ENCODE measurements at places on chromosomes 13 and 19. TPM values are rescaled to one million over a fixed set of nuclear protein-coding genes. Genes with fewer than 3 reads are reported as not detected.

The ZNF471 gene
- 0.31 TPM for polyA plus RNA-seq

The B9D2 gene
- polyA plus RNA-seq: 22.4 TPM

The MADCAM1 gene
- 0.11 TPM for polyA plus RNA-seq

The SIGLEC12 gene
- polyA plus RNA-seq: not detected

The PTH2 gene
- polyA plus RNA-seq: not detected

The GGACT gene
- 4.4 TPM for polyA plus RNA-seq

The ZNF626 gene
- polyA plus RNA-seq: 9.7 TPM

The RAVER1 gene
- 6.8 TPM for polyA plus RNA-seq

The TEAD2 gene
- not detected for polyA plus RNA-seq

The OLFM2 gene
- polyA plus RNA-seq: 5.0 TPM

The SOX21 gene
- polyA plus RNA-seq: not detected

The CAMSAP3 gene
- 0.07 TPM for polyA plus RNA-seq

The ELSPBP1 gene
- not detected for polyA plus RNA-seq

The LGALS14 gene
- polyA plus RNA-seq: 1.0 TPM

The ZNF99 gene
- not detected for polyA plus RNA-seq

The FBXO27 gene
- 0.42 TPM for polyA plus RNA-seq

The GRK1 gene
- not detected for polyA plus RNA-seq

The MYBPC2 gene
- polyA plus RNA-seq: 0.10 TPM

The IQCN gene
- 1.8 TPM for polyA plus RNA-seq

The OBI1 gene
- polyA plus RNA-seq: 12.2 TPM

The ZSCAN22 gene
- polyA plus RNA-seq: 0.36 TPM

The ZFR2 gene
- polyA plus RNA-seq: 3.9 TPM

The IGFL1 gene
- not detected for polyA plus RNA-seq

The RUBCNL gene
- 0.30 TPM for polyA plus RNA-seq

The CYP4F2 gene
- not detected for polyA plus RNA-seq

The PCDH20 gene
- polyA plus RNA-seq: not detected

Data from CD4-positive, alpha-beta memory T cell (primary cell).